ENCODE measurements at places on chromosomes 12 and 14.

GRCh38 chr12:93214523-93215289 is 163.0 kb upstream of the NUDT4 start:
- no peak for DNase-seq

GRCh38 chr14:56814519-56814959 is 4.3 kb upstream of the OTX2 start:
- DNase-seq, result peak; percentile 67

- no peak for DNase-seq
Measured at GRCh38 chr14:74580275-74580672, 31.8 kb downstream of the LTBP2 start.

- no peak for DNase-seq
Measured at GRCh38 chr12:39619316-39619659, 315 bp downstream of the ABCD2 start.

DNA sequence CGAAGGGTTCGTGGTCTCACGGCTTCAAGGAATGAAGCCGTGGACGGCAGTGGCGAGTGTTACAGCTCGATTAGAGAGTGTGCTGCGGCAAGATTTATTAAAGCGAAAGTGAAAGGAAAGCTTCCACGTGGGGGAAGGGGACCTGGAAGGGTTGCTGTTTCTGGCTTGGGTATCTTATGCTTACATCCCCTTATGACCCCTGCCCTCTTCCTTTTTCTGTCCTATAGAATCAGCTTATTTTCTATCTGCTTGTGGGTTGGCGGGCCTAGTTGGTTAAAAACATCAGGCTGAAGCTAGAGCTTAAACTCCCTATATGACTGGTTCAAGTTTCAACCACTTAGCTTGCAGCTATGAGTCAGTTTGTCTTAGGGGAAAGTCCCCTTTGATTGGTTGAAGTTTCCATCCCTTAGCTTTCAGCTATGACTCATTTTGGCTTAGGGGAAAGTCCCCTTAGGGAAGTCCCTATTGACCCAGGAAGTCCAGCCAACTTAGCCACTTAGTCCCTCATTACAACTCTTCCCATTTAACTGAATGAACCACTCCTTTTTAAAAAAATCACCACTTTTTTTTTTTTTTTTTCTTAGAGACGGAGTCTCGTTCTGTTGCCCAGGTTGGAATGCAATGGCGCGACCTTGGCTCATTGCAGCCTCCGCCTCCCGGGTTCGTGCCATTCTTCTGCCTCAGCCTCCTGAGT is 1494.7 kb upstream of the TMEM132C start:
- DNase-seq, result peak; percentile 25

DNA sequence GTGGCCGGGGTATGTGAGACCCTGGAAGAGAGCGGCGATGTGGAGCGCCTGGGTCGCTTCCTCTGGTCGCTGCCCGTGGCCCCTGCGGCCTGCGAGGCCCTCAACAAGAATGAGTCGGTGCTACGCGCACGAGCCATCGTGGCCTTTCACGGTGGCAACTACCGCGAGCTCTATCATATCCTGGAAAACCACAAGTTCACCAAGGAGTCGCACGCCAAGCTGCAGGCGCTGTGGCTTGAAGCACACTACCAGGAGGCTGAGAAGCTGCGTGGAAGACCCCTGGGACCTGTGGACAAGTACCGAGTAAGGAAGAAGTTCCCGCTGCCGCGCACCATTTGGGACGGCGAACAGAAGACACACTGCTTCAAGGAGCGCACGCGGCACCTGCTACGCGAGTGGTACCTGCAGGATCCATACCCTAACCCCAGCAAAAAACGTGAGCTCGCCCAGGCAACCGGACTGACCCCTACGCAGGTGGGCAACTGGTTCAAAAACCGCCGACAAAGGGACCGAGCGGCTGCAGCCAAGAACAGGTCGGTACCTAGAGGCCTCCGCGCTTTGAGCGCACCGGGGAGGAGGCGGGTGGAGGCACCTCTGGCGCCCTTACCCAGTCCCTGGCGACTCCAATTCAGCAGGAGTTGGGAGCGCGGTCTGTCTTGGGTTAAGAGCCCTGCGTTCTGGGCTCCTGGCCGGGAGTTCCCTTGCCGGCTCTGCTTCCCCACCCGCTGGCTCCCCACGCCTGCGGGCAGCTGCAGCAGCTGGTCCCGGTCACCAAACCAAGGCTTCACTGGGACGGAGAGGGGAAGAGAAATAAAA is 700 bp downstream of the SIX6 start:
- DNase-seq, result peak; percentile 65

DNA sequence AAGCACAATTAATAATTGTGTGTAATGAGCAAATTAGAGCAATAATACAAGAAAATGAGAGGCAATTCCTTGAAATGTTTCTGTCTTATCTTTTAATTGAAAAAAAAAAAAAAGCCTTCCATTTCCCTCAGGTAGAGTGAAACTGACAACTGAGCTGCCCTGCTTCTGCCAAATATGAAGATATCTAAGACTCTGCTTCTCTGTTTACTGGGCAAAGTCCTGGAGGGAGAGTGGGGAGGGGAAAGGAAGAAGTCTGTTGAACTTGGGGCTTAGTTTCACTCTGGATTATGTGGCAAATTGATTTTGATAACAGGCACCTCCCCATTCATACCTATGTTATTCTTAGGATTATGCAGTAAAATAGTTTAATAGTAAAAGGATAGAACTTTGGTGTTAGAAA is 364.9 kb downstream of the NRXN3 start:
- no peak for DNase-seq

DNA sequence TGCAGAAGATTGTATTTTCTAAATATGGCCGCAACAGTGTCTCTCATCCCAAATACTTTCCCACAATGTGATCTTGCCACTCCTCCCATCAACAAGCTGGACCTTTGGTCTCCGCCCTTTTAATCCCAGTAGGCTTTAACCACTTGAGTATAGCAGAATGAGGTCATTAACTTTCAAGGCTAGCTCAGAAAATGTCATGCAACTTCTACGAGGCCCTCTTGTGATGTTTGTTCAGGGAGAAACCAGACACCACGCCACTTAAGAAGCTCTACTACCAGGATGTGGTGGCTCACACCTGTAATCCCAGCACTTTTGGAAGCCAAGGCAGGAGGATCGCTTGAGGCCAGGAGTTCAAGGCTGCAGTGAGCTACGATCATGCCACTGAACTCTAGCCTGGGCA is 20.1 kb upstream of the OR6J1 start:
- peak; percentile 37 for DNase-seq

- peak; percentile 84 for DNase-seq
Measured at GRCh38 chr12:40745386-40745785, 53.1 kb downstream of the CNTN1 start.

DNA sequence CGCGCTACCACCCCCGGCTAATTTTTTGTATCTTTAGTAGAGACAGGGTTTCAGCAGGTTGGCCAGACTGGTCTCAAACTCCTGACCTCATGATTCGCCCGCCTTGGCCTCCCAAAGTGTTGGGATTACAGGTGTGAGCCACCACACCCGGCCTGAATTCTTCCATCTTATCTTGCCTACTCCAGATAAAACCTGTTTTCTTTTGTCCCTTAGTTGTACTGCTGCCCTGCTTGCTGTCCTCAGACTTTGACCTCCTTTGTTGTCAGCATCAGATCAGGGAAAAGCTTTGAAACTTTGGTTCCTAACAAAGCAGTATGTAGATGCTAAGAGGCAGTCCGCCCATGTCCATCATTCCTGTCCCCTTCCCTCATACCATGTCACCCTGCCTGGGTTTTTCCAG is 15.9 kb downstream of the COPZ1 start:
- DNase-seq, result no peak

- DNase-seq, result no peak
Measured at GRCh38 chr12:104342147-104342546, 38.6 kb downstream of the EID3 start.

- no peak for DNase-seq
Measured at GRCh38 chr14:105447651-105448640, 26.7 kb upstream of the CRIP2 start.

DNA sequence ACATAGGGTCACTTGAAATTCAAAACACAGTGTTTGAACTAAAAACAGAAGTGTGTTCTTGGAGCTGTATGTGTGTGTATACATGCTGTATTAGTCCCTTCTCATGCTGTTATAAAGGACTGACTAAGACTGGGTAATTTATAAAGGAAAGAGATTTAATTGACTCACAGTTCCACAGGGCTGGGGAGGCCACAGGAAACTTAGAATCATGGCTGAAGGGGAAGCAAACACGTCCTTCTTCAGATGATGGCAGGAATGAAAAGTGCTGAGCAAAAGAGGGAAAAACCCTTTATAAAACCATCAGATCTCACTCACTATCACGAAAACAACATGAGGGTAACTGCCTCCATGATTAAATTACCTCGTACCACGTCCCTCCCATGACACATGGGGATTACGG is 224.1 kb downstream of the BCAT1 start:
- DNase-seq, result no peak

- peak; percentile 65 for DNase-seq
Measured at GRCh38 chr14:72812292-72812851, 81.5 kb downstream of the DPF3 start.

All from mesendoderm (in vitro differentiated cells).